ENCODE measurements at places on chromosomes 16 and 17. TPM values are rescaled to one million over a fixed set of nuclear protein-coding genes. Genes with fewer than 3 reads are reported as not detected.

DNA sequence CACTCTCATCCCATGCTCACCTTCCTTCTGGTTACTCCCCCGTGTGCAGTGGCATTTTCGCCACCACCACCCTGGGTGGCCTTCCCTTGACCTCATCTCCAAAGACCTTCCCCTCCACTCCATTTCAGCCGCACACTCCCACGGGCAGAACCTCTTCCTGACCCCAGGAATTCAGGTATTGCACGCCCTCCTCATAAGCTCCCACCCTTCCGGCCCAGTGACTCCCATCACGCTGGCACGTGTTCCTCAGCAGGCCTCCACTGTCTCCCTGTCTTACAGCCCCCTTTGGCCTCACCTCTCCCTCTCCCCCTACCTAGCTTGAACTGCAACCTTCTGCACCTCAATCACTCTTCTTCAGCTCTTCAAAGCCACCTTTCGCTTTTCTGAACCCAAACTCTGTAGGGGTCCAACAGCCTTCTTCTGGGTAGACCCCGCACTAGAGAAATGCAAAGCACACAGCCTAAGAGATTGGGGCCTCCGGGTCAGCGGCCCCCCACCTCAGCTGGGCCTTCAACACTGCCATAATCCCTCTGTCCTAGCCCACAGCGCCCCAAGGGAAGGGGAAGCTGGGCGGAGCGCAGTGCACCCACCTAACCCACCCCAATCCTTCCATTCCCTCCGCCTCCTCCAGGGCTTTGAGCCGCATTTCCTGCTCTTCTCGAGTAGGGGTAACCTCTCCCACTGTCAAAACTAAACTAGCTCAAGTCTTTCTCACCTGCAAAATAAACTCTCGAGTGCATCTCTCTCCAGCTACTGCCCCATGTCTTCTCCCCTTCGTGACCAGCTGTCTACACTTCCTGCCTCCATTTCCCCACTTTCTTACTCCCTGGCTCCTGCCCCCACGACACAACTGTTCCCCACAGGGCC lies 1.7 kb upstream of the TMEM97 start:
- DNase-seq: no peak

- no peak for DNase-seq
These were observed 750.9 kb upstream of the GOT2 start for GRCh38 chr16:59484833-59485516.

GRCh38 chr16:23537390-23537789 lies 19.8 kb downstream of the EARS2 start:
- DNase-seq: no peak

GRCh38 chr17:7393613-7394451 lies 493 bp downstream of the PLSCR3 start:
- no peak for DNase-seq

TBC1D26 gene
- polyA plus RNA-seq: 0.44 TPM

Measured in renal pelvis (tissue), 12 donors.